ENCODE measurements at places on chromosomes 5 and 9.

DNA sequence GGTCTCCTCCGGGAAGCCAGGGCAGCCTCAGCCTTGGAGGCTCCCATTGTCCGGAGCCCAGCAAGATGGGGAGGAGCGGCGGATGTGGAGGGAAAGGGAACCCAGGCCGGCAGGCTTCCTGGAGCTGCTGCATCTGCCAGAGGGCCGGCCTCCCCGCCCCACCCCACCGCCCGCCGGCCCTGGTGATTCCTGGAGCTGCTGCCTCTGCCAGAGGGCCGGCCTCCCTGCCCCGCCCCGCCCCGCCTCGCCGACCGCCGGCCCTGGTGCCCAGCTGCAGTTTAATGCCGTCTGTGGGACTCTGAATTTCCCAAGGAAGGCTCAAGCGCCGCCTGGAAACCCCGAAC, 31.6 kb downstream of the EXD3 start:
- no peak for DNase-seq

GRCh38 chr9:125360601-125361000, 99.0 kb downstream of the GAPVD1 start:
- DNase-seq: no peak

GRCh38 chr5:157680239-157680638, 8.9 kb downstream of the C5orf52 start:
- DNase-seq: no peak

- DNase-seq: no peak
These were observed 52.6 kb upstream of the KLF9 start for GRCh38 chr9:70466976-70467561.

DNA sequence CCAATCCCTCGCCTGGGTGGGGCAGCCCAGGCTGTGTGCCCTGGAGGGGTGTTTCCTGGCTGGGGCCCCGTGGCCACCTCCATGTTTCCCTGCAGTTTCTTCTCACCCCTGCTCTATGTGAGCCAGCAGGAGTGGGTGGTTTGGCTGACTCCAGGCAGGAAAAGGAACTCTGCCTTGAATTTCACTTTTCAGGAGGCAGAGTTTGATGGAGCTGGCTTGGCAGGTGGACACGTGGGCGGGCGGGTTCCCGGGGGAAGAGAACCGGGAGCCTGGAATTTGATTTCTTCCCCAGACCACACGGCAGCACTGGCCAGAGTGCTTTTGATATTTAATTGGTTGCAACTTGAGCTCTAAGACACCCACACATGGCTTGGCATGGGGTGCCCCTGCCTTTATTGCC, 119.8 kb upstream of the PANK3 start:
- no peak for DNase-seq

DNA sequence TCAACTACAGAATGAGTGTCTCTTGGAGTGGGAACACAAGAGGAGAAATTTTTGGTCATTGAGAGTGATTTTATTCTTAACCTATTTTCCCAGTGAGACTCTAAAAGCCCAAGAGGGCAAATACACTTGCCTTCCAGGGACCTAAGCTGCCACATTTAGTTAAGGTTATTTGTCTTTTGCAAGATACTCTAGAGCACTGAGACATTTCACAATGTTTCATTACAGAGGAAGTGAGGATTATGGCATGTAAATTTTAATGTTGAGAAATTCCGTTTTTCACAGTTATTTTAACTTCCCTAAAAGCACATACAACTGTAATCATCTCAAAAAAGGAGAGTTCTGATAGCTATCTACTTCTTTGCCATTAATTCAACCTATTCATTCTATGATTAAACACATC, 38.7 kb upstream of the RAB3C start:
- no peak for DNase-seq

- no peak for DNase-seq
These were observed 1226.8 kb upstream of the NUDT12 start for GRCh38 chr5:104789366-104789765.

- no peak for DNase-seq
These were observed 69.2 kb upstream of the NEK6 start for GRCh38 chr9:124188331-124189110.

DNA sequence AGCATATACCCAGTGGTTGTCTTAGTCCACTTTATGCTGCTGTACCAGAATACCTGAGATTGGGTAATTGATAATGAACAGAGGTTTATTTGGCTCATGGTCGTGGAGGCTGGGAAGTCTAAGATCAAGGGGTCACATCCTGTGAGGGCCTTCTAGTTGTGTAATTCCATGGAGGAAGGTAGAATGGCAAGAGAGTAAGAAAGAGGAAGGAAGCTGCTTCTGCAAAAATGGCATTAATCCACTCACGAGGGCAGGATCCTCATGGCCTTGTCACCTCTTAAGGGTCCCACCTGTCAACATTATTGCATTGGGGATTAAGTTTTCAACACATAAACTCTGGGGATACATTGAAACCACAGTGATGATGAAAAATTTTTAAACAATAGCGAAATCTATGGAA, 17.0 kb downstream of the BTNL8 start:
- DNase-seq: no peak

- DNase-seq: no peak
These were observed 11.3 kb downstream of the MYMK start for GRCh38 chr9:133513214-133514100.

DNA sequence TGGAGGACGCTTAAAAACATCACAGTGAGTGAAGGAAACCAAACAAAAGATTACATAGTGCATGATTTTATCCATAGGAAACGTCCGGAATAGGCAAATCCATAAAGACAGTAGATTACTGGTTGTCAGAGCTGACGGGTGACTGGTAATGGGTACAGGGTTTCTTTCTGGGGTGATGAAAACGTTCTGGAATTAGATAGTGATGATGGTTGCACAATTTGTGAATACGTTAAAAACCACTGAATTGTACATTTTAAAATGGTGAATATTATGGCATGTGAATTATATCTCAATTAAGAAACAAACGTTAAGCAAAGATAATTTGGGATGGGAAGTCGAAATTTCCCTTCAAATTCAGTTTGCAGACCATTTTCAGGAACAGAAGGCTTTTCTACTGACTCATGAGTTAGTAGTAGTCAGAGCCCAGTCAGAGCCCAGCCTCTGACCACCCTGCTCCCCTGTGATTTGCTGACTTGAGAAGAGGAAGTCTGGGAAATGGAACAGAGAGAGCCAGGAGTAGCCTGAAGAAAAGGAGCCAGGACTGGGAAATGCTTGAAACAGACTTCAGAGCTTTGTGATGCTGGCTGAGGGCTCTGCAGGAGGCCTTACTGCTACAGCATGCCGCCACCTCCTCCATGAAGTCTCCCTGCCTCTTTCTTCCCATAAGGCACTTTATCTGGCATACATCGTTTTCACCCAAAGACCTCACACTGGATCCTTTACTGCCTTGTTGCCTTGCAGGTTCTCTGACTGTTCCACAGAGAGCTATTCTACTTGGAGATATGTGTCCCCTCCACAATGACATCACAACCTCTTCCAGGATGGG, 46.4 kb upstream of the CTNNA1 start:
- no peak for DNase-seq

DNA sequence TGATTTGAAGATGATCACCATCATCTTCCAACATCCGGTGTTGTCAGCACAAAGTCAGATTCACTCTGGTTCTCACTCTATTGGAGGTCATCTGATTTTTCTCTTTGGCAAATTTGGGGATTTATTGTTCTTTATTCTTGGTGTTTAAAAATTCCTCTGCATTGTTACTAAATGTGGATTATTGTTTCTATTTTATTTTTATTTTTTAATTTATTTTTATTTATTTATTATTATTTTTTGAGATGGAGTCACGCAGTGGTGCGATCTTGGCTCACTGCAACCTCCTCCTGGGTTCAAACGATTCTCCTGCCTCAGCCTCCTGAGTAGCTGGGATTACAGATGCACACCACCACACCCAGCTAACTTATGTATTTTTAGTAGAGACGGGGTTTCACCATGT, 72.9 kb upstream of the TGFBR1 start:
- DNase-seq: no peak

- no peak for DNase-seq
These were observed 9.2 kb upstream of the DDX46 start for GRCh38 chr5:134749415-134749814.

- no peak for DNase-seq
These were observed 81.5 kb downstream of the NRG2 start for GRCh38 chr5:139961435-139962157.

GRCh38 chr5:2584579-2585269, 166.8 kb downstream of the IRX2 start:
- DNase-seq: no peak

DNA sequence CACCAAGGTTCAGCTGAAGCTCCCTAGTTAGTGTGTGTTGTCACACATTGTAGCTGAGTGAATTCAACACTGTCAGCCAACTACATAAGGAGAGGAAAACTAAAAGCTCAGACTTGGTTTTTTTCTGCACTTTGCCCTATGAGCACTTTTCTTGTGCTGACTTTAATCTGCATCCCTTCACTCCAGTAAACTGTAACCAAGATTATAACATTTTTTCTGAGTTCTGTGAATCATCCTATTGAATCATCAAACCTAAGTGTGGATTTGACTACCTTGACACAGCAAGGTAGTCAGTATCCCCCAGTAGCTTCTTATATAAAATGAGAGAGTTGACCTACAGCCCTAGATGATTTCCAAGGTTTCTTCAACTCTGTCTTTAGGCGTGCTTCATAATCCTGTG, 325.0 kb downstream of the AGTPBP1 start:
- no peak for DNase-seq

DNA sequence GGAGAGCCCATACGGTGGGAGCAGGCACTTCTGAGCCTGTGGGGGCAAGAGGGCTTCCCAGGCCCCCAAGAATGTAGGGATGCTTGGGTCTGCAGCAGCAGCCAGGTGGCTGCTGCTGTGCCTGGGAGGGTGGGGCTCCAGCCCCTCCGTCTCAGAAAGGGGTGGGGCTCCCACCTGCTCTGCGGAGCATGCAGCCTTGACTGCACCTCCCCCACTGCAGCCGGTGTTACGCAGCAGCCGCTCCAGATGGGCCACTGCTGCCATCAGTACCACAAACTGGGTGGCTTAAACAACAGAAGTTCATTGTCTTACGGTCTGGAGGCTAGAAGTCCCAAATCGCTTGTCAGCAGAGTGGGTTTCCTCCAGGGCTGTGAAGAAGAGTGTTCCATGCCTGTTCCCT, 365.5 kb downstream of the TMEM38B start:
- DNase-seq: no peak

Data from SHP77 treated with DMSO at 0.1 percent for 48 hours (cell line).